Stimulated activated CD8-positive, alpha-beta memory T cell treated with anti-CD3 and anti-CD28 coated beads, Interleukin-15, amount 100 ng/mL, for 4 hours (primary cell): ENCODE measurements at places on chromosomes 11 and 22.

GRCh38 chr11:23502389-23502788, 642.1 kb upstream of the CCDC179 start:
- no peak for DNase-seq

- DNase-seq, result no peak
Measured at GRCh38 chr11:72338741-72339140, 94.8 kb upstream of the PHOX2A start.

GRCh38 chr11:131303611-131304119, 66.8 kb upstream of the NTM start:
- DNase-seq, result no peak

DNA sequence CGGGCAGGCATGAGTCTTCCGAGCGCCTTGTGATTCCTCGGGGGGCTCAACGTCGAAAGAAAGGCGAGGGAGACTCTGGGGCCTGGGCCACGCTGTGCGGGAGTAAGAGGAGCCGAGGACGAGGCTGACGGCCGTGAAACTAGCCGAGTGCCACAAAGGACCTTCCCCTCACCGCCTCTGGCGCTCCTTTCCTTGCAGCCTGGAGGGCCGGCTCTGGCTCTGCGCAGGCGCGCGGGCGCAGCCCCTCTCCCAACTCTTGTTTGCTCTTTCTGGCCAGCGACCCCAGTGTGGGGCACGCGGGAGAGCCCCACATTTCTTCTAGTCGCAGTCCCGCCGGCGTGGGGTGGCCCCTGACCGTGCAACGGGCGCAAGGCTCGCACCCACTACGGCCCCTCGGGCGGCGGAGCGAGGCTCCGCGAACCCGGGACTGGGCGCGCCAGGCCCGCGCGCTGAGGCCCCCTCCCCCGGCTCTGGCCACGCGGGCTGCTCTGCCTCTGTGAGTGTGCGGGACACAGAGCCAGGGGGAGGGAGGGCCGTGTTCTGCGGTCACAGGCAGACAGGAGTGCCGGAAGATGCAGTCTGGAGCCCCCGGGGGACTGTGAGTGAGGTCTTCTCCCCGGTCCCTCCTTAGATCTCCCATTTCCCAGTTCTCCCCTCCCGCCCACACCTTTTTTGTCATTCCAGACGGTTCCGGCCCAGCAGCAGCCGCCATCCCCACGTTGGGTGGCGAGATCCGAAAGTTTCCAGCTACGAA, 1.0 kb upstream of the TOB2 start:
- peak; percentile 26 for DNase-seq

DNA sequence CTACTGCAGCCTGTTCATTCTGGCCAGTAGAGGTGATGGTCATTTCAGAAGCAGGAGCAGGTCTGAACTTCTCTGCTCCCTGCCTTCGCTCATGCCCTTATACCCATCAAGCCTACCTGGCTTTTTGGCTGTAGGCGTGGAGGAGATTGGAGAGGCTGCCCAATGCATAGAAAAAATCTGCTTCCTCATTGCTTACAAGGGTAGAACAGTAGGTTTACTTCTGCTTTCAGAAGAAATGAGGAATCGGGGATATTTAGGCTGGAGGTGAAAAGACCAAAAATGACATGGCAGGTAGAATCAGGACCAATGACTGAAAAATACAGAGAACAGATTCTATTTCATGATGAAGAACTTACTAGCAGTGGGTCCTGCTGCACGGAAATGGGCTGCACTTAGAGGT, 72.9 kb upstream of the YWHAH start:
- no peak for DNase-seq

DNA sequence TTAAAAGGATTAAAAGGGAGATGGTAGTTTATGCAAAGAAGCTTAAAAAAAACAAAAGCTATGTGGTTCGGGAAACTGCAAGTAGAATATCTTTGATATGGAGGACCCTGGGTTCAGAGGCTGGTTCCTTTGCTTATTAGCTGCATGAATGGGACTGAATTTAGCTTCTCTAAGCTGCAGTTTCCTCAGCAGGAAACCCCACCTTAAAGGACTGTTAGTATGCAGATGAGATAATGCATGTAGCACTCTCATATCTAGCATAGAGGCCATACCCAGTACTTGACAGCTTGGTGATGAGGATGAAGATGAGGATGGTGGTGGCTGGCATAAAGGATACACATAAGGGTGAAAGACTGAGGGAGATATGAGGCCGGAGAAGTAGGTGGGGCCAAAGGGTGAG, 134.6 kb downstream of the RRAS2 start:
- DNase-seq, result no peak

- no peak for DNase-seq
Measured at GRCh38 chr11:17805043-17805442, 70.5 kb downstream of the KCNC1 start.

- DNase-seq, result no peak
Measured at GRCh38 chr11:35029979-35030682, 108.8 kb upstream of the CD44 start.

GRCh38 chr11:48004456-48004855, 24.1 kb downstream of the PTPRJ start:
- DNase-seq, result no peak

- no peak for DNase-seq
Measured at GRCh38 chr22:19636696-19637407, 77.5 kb upstream of the SEPTIN5 start.

- no peak for DNase-seq
Measured at GRCh38 chr22:25899566-25899965, 157.6 kb downstream of the MYO18B start.

DNA sequence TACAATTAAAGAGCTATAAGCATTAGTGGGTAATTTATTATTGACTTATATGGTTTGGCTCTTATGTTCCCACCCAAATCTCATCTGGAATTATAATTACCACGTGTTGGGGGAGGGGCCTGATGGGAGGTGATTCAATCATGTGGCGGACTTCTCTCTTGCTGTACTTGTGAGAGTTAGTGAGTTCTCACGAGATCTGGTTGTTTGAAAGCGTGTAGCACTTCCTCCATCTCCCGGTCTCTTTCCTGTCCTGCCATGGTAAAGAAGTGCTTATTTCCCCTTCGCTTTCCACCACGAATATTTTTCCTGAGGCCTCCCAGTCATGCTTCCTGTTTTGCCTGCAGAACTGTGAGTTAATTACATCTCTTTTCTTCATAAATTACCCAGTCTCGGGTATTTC, 28.1 kb upstream of the CHORDC1 start:
- no peak for DNase-seq

GRCh38 chr22:48947636-48948035, 880.0 kb downstream of the BRD1 start:
- no peak for DNase-seq
